ENCODE measurements at places on chromosomes 5 and 9.

DNA sequence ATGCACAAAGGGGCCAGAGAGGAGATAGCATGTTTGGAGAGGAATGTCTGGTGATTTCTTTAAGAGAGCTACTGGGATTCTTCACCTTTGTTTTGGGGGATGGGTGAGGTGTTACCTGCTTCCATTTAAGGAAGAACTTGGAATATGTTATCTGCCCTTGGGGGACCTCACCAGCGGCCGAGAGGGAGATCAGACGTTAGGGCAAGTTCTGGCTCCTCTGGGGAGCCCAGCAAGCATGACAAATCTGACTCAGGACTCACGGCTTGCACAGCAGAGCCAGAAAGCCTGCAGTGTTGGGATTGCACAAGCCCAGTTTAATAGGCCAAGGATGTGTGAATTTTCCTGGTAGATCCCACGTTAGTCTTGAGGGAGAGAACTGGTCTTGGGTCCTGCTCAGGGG lies 40.3 kb downstream of the SLC28A3 start:
- DNase-seq, result no peak

DNA sequence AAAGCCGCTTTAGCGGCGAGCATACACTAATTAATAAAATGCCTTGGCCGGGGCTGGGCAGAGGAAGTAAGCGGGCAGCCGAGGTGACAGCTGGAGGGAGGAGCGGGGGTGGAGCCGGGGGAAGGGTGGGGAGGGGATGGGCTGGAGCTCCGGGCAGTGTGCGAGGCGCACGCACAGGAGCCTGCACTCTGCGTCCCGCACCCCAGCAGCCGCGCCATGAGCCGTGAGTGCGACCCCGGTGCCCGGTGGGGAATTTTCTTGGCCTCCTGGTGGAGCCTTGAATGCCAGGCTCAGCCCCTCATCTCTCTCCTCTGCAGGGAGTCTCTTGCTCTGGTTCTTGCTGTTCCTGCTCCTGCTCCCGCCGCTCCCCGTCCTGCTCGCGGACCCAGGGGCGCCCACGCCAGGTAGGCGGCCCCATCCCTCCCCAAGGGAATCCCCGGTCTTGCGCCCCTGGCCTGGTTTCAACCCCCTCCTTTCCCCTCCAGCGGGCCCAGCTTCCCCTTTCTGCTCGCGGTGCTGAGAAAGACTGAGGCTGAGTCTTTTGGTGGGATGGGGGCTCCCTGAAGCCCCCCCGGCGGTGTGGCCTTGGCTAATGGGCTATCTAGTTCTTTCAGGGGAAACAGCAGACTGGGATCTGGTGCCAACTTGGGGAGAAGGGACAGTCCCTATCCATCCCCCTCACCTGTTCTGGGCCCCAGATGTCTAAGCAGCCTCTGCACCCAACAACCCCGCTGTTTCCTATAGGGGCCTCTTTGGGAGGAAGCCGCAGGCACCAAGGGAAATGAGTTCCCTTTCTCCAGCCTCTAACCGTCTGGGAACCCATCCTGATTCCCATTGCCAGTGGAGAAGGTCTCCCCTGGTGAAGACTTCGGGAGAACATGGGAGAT lies at the start of gene PTGS1:
PTGS1 (plus strand) TSS at position 156 of the 887 bp plus-strand sequence; CDS start at position 217, 61 bp downstream.
- DNase-seq, result no peak

GRCh38 chr5:88401686-88402085 lies 133.0 kb upstream of the TMEM161B start:
- DNase-seq, result no peak

GRCh38 chr9:104209387-104209786 lies 115.3 kb downstream of the SMC2 start:
- no peak for DNase-seq

DNA sequence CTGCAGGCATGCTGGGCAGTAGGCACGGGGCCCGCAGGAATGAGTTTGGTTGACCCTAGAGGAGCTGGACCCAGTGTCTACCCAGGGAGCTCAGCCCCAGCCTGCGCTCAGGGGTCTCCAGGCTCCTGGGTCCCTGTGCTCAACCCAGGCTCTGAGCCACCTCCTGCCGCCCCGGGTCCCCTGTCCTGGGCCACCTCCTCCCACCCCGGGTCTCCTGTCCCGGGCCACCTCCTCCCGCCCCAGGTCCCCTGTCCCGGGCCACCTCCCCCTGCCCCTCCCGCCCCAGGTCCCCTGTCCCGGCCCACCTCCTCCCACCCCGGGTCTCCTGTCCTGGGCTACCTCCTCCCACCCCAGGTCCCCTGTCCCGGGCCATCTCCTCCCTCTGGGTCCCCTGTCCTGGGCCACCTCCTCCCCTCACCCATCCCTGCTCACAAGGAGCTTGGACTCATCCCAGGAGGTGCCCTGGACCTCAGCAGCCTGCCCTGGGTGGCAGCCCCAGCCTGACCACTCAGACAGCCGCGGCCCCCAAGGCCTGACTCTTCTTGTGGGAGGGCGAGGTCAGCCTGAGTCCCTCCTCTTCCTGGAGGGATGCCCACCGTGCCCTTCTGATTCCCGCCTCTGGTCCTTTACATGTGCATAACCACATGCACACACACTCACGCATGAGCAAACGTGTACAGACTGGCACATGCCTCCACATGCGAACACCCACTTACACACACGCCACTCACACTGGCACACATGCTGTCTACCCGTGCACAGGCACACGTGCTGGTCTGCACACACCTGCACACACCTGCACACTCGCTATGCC lies 2.4 kb downstream of the LCN12 start:
- no peak for DNase-seq

DNA sequence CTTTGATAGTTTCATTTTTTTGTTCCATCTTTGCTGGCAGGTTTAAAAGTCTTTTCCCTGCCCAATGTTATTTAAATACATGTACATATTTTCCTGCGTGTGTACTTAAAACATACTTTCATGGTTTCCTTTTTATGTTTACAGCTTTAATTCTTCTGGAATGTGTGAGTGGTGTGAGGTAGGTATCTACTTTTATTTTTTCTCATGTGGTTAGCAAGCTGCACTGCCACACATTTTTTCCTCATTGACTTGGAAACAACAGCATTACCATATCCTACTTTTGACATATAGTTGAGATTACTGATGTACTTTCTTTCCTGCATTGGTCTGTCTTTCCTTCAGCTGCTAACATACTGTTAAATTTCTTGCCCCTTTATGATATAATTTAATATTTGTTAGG lies 51.4 kb upstream of the COL15A1 start:
- DNase-seq, result no peak

DNA sequence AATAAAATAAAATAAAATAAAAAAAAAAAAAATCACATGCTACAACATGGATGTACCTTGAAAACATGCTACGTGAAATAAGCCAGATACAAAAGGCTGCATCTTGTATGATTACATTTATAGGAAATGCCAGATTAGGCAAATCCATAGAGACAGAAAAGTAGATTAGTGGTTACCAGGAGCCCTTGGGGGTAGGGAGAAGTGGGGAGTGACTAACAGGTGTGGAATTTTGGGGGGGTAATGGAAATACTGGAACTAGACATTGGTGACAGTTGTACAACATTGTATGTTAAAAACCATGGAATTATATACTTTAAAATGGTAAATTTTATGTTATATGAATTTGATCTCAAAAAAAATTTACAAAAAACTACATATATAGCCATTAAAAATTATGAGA lies 47.3 kb downstream of the SLC1A1 start:
- no peak for DNase-seq

- DNase-seq, result no peak
Observed at GRCh38 chr5:181184845-181185216, 20.2 kb downstream of the TRIM7 start.

- DNase-seq, result no peak
Observed at GRCh38 chr5:30505014-30505886, 688.2 kb upstream of the CDH6 start.

DNA sequence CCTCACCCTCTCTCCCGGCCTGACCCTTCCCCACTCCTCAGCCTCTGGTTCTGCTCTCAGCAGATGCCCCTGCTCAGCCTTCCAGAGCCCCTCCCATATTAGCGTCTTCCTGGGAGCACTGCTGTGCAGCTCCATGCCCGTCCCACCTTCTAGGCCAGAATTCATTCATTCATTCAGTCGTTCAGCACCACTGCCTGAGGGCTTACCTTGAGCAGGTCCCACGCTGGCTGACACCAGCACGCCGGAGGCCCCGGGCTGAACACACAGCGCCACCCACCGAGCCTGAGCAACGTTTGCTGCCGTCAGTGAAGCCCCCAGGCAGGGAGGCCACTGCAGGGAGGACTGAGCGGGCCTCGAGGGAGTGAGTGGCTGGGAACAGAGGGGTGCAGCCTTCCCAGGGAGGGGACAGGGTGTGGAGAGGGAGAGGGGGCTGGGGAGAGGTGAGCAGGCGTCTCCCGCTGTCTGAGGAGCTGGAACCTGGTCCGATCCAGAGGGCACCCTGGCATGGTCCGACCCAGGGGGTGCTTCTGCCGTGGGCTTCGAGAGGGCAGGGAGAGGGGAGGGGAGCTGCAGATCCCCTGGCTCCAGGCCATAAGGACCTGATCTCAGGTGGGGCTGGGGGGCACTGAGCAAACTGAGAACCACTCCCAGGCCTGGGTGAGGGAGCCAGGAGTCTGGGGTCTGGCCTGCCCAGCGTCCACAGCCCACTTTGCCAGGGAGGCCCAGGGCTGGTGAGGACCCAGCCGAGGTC lies 98.8 kb upstream of the RAPGEF1 start:
- DNase-seq, result no peak

- no peak for DNase-seq
Observed at GRCh38 chr5:65299861-65300260, 181.9 kb downstream of the ADAMTS6 start.

GRCh38 chr5:148972974-148973374 lies 89.9 kb downstream of the SH3TC2 start:
- no peak for DNase-seq

DNA sequence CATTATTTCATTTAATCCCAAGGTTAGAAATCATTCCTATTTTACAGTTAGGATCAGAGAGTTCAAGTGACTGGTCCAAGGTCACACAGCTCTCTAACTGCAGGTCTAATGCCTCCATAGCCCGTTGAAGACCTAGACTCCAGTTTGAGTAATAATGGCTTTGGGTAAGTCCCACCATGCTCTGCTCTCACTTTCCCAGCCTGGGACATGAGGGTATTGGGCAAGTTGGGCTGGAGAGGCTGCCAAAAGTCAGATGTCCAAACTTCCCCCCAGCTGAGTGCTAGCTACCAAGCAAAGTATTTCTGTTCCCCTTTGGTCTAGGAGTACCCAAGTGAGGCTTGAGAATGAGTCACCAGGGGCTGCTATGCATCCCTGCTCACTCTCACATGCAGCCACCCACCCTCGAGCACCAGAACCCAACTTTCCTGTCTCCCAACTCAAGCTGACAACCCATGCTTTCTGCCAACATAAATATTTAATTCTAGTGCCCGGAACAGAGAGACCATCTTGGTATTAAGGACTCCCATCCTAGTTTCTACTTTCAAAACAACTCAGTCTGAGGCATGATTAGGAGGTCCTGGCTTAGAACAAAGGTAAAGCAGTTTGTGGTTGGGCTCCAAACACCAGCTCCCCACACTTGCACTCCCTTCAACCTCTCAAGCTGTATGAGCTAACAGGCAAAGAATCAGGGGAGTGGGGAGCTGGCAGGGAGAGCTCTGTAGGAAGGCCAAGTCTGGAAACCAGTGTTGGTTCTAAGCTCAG lies 236.5 kb upstream of the TRIM32 start:
- no peak for DNase-seq

- no peak for DNase-seq
Observed at GRCh38 chr9:36845844-36846243, 188.2 kb downstream of the PAX5 start.

- DNase-seq, result no peak
Observed at GRCh38 chr5:171415115-171415730, 4.2 kb upstream of the FGF18 start.

DNA sequence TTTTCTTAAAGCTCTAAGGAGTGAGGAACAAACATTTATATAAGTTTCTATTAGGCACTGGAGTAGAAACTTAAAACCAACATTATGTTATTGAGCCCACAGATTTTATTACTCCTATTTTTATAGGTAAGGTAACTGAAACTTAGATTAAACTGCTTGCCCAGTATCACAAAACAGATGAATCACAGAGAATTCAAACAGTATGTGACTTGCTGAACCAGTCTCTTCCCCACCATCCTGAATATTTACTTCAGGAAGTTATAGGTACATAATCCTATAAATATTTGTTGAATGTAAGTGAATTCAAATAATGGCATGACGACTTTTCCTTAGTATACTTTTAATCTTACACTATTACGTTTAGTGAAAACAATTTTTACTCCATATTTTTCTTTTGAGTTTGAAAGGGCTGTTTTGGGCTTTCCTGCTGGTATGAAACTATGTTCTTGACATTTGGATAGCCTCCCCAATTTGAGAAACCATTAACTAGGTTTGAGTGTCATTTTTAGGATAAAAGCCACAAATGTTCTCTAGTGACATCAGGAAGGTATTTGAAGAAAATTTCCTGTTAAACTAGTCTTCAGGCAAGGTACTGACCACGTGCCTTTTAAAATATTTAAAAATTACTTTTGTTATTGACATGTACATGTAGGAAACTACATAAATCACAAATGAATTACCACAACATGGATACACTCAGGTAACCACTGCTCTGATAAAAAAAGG lies 39.3 kb downstream of the PRRC1 start:
- DNase-seq, result no peak

- DNase-seq, result no peak
Observed at GRCh38 chr5:122097391-122097790, 19.3 kb upstream of the LOX start.

DNA sequence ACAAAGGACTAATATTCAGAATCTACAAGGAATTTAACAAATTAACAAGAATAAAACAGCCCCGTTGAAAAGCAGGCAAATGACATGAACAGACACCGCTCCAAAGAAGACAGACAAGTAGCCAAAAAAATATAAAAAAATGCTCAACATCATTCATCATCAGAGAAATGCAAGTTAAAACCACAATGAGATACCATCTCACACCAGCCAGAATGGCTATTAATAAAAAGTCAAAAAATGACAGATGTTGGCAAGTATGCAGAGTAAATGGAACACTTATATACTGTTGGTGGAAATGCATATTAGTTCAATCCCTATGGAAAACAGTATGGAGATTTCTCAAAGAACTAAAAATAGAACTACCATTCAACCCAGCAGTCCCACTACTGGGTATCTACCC lies 302.7 kb upstream of the RGMB start:
- DNase-seq, result no peak

DNA sequence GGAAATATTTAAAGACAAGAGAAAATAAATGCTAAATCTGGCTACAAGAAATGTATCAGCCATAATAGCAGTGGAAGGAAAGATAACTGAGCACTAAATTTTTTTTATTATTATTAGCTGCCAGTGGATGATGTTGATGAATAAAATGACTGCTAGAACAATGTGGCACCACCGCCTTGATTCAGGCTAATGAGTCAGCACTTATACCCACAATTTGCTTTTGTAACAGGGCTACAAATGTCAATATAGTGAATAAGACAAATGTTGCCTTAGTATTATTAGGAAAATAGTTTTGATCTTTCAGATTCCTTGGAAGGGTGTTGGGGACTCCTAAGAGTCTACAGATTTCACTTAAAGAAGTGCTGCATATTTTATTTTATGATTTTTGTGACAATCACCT lies 555.2 kb upstream of the GRAMD2B start:
- DNase-seq, result no peak

GRCh38 chr9:101028346-101029314 lies at the start of gene PLPPR1:
TSS of gene PLPPR1 (plus strand) at chr9:101028727.
- DNase-seq, result no peak

Data from stimulated activated CD4-positive, alpha-beta T cell treated with anti-CD3 and anti-CD28 coated beads, Interleukin-15, amount 100 ng/mL, for 1 hour (primary cell).